Activated CD8-positive, alpha-beta memory T cell treated with anti-CD3 and anti-CD28 coated beads, Interleukin-2, amount 10 ng/mL, durations not matched to agents 7 days and 5 days (primary cell): ENCODE measurements at places on chromosomes 1 and 21. TPM values are rescaled to one million over a fixed set of nuclear protein-coding genes. Genes with fewer than 3 reads are reported as not detected.

- H3K4me3 ChIP-seq = no peak overlapping the region
- H3K4me1 ChIP-seq = no peaks in the 10 kb centered on the region
- peaks cover 26% of the 10 kb centered on the region for H3K27me3 ChIP-seq
- no peak for DNase-seq
- H3K27ac ChIP-seq = no peak overlapping the region
Measured at GRCh38 chr1:182527680-182528079, 61.4 kb downstream of the RNASEL start.

DNA sequence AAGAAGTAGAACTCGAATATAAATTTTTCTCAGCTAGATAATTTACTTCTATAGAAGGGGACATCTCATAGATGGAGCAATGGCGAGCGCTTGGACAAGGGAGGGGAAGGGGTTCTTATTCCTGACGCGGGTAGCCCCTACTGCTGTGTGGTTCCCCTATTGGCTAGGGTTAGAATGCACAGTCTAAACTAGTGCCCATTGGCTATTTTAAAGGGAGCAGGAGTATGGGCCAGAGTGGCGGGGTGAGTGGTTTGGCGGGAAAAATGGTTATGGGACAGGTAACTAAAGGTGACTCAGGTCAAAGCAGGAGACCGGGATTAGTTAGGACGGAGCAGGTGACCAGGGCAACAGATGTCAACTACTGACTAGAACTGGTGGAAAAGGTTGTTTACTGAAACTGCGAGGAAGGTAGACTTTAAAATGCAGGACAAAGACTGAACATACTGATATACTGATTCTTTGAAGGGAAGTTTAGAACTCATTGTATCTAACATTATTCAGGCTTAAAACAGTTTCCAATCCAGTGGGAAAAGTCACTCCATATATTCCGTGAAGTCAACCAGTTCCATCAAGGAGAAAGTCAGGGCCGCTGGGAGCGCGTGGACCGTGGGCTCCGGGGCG, 940 bp upstream of the ATAD3A start:
- no peak for DNase-seq
- H3K4me1 ChIP-seq = peaks cover 26% of the 10 kb centered on the region
- H3K27ac ChIP-seq = peak overlapping the region; percentile 85
- no peaks in the 10 kb centered on the region for H3K27me3 ChIP-seq
- peak overlapping the region; percentile 82 for H3K4me3 ChIP-seq

- H3K4me3 ChIP-seq = no peak overlapping the region
- H3K27me3 ChIP-seq = peaks cover 43% of the 10 kb centered on the region
- no peak overlapping the region for H3K27ac ChIP-seq
- no peaks in the 10 kb centered on the region for H3K36me3 ChIP-seq
- peaks cover 3% of the 10 kb centered on the region for H3K4me1 ChIP-seq
Measured at GRCh38 chr21:44450999-44451398, 4.3 kb upstream of the LRRC3 start.

Gene NPR1
- 0.05 TPM for total RNA-seq

Gene KIAA0040
- 54.8 TPM for total RNA-seq

Gene PFKFB2
- total RNA-seq = 2.3 TPM
